ENCODE measurements at places on chromosomes 12 and 14.

DNA sequence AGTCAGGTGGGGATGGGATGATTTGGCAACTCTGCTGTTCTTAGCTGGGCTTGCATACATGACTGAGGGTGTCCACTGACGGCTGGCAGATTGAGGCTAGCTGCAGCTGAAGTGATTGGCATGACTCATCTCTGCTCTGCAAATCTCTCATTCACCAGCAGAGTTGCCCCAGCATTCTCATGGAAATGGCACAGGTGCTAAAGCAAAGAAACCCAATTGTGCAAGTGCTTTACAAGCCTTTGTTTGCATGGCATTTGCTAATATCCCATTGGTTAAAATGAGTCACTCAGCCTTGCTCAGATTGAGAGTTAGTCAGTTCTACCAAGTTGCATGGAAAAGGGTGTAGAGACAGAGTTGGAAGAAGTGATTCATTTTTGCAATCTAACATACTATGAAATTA, 389.7 kb upstream of the FAR2 start:
- no peak for DNase-seq

GRCh38 chr14:71399057-71399487, 491.8 kb downstream of the PCNX1 start:
- no peak for DNase-seq

- no peak for DNase-seq
These were observed 230.7 kb upstream of the PDZRN4 start for GRCh38 chr12:40957417-40957816.

DNA sequence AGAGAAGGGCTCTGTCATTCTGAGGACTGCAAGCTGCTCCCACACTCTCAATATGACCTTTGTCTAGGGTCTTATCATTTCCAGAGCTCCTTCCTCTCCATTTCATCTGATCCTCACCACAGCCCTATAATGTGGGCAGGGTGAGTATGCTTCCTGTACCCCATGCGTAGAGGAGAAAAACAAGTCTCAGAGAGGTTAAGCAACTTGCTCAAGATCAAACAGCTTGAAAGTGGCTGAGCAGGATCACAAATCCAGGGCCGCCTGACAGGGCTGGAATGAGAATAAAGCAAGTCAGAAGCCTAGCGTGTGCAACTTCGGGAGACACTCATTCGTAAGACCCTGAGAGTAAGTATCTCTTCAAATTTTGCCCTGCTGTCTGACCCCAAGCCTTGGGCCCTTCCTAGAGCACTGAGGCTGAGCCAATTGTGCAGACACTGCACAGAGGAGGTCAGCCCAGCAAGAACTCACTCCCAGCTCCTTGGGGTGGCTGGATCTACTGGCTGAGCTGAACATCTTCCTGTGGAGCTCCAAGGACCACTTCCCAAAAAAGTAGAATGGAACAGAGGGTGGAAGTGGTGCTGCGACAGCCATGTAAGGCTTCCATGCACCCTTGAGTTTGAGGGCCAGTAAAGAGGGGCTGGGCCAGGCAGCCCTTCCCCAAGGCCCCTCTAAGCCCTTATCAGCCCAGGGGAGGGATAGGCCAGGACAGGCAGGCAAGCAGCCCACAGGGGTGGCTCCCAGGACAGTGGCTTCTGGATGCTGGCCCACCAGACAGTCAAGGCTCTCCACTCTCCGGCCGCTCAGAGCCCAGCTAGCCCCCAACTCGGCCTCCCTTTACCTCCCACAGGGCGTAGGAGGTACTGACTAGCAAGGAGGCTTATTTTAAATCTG, 10.5 kb downstream of the ZFP36L1 start:
- no peak for DNase-seq

- DNase-seq = no peak
These were observed 157.2 kb downstream of the GARIN6 start for GRCh38 chr12:99804715-99805114.

All from T-helper 17 cell (primary cell).